Astrocyte of the spinal cord (primary cell): ENCODE measurements at places on chromosomes 5 and 9.

- DNase-seq, result no peak
These were observed 160.6 kb downstream of the PPP2R2B start for GRCh38 chr5:146717951-146718350.

- no peak for DNase-seq
These were observed 177.8 kb downstream of the GABBR2 start for GRCh38 chr9:98530806-98531386.

- no peak for DNase-seq
These were observed 44.8 kb downstream of the LIX1 start for GRCh38 chr5:97097326-97098230.

- DNase-seq, result no peak
These were observed 17.0 kb upstream of the CEP78 start for GRCh38 chr9:78218890-78219289.

DNA sequence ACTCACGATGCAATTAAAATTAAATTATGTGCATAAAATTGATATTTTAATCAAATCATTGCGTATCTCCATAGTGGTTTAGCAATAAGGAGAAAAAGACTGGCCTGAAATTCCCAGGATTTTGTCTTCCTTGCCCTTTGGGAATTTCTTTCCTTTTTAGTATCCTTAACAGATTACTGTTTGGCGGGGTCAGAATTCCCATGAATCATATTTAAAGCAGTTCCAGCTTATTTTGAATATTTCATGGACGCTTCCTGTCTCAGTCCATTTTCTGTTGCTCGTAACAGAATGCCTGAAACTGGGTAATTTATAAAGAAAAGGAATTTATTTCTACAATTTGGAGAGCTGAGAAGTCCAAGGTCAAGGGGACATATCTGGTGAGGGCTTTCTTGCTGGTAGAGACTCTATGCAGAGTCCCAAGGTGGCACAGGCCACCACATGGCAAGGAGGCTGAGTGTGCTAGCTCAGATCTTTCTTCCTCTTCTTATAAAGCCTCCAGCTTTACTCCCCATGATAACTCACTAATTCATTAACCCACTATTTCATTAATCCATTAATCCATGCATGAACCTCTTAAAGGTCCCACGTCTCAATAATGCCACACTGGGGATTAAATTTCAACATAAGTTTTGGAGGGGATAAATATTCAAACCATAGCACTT is 37.8 kb downstream of the CDH6 start:
- DNase-seq, result no peak

- DNase-seq, result no peak
These were observed 4.4 kb downstream of the TTC16 start for GRCh38 chr9:127720031-127720864.

DNA sequence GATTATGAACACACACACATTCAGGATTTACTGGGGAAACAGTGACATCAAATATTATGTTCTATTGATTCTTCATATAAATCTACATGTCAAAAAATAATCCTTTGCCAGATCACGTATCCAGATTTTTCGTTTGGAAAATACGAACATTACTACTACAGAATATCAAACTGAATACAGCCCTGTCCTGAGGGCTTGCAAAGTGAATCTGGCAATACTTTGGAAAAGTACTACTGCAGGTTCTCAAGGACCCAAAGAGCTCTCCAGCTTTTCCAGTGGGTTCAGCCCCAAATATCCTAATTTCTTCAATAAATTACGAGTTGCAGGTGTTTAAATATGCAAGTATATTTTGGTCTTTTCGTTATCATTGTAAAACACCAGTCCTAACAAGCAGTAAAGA is 411 bp upstream of the NDUFS4 start:
- DNase-seq, result no peak

- no peak for DNase-seq
These were observed 278.9 kb upstream of the CD180 start for GRCh38 chr5:67475489-67475888.

GRCh38 chr5:113255579-113256386 is 179.0 kb downstream of the TSSK1B start:
- DNase-seq, result no peak

DNA sequence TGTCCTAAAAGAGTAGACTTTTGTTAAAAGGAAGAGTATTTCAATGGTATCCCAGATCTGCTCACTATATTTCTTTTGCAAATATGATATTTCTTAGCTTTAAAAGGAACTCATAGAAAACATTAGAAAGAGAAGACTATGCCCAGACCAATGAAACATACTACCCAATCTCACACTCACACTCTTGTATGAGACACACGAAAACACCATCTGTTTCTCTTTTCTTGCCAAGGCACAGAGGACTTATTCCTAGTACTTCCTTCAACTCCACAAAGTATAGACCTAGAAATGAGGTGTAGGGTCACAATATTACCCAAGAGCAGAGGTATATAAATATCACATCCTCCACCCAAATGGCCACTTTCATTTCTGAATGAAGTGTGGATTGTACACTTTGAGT is 292.4 kb upstream of the ACO1 start:
- DNase-seq, result no peak

DNA sequence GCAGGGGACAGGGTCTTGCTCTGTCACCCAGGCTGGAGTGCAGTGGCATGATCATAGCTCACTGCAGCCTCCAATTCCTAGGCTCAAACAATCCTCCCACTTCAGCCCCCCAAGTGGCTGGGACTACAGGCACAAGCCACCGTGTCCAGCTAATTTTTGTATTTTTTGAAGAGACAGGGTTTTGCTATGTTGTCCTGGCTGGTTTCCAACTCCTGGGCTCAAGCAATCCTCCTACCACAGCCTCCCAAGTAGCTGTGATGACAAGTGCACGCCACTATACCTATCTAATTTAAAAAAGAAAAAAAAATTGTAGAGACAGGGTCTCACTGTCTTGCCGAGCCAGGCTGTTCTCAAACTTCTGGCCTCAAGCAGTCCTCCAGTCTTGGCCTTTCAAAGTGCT is 31.6 kb upstream of the LECT2 start:
- no peak for DNase-seq

DNA sequence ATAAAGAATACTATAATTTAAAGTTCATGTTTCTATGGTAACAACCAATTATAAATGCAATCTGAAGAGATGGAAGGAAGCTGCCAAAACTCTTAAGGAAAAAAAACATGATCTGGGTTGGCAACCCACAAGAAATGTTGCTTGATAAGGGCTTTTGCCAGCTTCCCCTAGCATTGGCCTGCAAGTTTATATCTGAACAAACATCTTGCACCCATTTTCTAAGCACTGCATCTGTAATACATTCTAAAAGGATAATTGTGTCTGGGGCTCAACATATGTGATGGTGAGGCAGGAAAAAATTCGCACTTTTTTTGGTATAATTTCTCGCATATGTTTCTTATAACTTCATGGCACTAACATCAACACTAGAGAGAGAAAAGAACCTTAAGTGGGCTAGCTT is 276.4 kb downstream of the FBXL7 start:
- DNase-seq, result no peak

DNA sequence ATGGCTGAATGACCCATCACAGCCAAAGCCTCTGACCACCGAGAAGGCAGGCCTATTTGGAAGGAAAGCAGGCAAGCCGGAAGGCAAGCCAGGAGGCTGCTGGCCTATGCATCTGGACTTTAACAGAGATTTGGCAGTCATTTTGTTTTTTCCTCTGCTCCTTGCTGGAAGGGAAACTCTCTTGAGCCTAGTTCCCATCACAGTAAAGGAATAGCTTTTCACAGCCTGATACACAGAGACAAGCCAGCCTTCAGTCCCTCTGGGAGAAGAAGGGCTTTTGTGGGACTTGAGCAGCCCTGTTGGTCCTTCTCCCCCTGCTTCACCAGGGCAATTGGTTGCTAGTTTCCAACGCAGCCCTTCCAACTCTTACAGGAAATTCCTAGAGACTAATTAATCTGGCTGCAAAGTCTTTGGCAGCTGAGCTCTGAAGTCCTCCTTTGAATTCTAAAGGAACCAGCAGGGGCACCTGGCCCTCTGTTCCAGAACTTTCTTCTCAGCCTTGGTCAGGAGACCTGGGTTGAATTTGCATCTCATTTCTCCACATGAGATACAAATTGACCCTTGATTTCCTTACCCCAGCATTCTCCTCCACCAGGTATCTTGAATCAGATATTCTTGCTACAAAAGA is 157.3 kb upstream of the EPB41L4A start:
- no peak for DNase-seq

- DNase-seq, result peak; percentile 79
These were observed 1243.0 kb upstream of the CDH9 start for GRCh38 chr5:28281351-28281750.

DNA sequence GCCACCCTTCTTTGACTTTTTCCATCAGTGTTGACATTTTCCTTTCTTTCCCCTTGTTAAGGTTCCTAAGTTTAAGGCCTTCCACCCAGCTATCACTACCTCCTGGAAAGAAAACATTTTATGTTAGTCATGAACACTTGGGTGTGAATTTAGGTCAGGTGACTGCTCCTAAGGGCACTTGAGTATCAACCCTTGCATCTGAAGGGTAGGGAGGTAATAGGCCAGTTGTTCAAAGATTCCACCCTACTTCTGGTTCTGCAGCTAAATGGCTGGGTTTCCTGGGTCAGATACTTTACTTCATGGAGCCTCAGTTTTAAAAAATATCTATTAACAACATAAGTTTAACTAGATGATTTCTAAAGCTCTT is 49.1 kb upstream of the OSMR start:
- no peak for DNase-seq

DNA sequence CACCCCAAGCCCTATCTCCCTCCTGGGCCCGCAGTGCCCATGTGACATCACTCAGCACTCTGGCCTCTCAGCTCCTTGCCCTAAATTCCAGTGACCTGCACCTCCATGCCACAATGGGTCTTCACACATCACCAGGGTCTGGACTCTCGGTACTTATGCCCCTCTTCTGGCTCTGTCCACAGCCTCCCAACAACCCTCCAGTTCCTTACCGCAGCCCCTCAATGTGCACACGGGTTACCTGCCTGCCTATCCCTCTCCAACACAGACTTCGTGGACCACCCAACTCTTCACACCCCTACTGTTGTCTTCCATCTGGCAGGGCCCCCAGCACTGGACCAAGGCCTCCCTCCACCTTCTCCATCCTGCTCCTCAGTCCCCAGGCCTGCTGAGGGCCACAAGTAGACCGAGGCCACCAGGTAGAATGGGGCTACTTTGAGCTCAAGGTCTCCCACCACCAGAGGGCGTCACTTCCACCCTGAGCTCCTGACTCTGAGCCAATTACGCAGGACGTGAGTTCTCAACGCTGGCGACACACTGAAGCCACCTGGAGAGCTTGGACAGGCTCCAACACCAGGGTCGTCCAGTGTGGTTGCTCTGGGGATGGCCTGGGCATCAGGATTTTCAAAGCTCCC is 172.1 kb downstream of the GABBR2 start:
- DNase-seq, result no peak

- DNase-seq, result peak; percentile 23
These were observed 43.4 kb upstream of the KIAA1958 start for GRCh38 chr9:112443200-112443599.

DNA sequence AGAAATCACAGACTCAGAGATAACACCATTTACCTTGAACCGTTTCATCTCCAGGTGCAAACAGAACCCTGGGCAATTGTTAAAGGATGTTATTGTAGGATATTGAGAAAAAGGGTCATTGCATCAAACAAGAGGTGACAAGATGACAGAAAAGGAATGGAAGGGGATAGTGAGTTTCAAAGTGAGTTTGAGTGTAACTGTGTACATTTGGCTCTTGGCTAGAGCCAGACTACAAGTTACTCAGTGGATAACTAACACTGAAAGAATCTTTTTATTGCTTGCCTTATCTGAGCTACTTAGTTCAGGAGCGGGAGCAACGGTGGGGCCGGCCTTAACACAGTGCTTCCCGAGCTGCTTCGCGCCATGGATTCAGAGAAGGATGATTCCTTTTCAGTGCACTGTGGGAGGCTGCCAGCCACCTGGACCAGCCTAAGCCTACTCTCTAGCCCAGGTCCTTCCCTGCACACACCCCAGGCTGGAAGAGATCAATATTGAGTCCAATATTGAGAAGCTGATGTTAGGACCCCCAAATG is 193.4 kb downstream of the ATPSCKMT start:
- DNase-seq, result no peak

- DNase-seq, result peak; percentile 89
These were observed 17.3 kb upstream of the ANKRD18B start for GRCh38 chr9:33506626-33507370.

DNA sequence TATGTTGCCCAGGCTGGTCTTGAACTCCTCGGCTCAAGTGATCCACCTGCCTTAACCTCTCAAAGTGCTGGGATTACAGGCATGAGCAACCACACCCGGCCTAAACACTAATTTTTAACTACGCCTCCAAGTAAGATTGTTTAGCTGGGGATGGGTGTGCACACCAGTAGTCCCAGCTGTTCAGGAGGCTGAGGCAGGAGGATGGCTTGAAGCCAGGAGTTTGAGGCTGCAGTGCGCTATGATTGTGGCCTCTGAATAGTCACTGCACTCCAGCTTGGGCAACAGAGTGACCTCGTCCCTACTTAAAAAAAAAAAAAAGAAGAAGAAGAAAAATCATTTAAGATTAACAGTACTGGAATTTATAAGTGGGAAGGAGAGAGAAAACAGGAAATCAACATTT is 90.8 kb upstream of the NR5A1 start:
- DNase-seq, result no peak

DNA sequence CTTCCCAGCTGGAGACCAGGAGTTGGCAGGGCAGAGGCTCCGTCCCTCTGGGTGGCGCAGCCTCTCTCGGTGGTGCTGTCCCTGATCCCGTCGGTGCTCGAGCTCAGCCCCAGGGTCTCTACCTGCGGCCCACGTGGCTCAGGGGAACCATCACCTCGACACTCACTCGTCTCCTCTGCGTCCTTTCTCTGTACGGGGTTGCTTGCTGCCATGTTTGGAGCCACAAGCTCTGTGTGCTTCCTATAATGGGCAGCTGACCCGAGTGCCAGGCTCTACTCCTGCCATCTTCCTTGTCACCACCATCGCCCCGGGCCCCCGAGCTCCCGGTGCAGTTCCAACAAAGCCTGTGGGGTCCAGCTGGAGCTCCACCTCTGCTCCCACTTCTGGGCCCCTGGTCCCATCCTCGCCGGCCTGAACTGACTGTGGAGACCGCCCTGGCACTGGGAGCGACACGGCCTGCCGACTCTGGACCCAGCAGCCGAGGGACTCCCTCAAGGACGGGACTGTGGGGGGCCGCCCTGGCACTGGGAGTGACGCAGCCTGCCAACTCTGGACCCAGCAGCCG is 5.0 kb downstream of the FBXW5 start:
- no peak for DNase-seq

- no peak for DNase-seq
These were observed 260.5 kb downstream of the COX7C start for GRCh38 chr5:86878250-86878649.

DNA sequence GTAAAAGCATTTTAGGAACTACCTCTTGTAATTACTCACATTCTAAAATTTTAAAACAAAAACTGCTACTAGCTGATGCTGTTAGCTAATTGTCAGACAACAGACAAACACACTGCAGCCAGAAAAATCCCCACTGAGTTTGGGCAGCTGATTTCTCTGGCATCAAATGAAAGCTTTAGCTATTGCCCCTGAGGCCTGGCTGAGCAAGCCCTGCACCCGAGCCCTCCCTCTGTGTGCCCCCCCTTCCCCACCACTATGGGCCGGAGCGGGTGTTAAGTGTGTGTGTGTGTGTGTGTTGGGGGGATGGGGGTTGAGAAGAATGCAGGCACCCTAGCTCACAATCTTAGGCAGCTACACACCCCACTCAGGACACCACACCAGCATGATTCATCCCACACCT is 2.4 kb downstream of the NEUROG1 start:
- DNase-seq, result no peak
